Uterine smooth muscle cell (primary cell): ENCODE measurements at places on chromosomes 11 and 22. TPM values are rescaled to one million over a fixed set of nuclear protein-coding genes. Genes with fewer than 3 reads are reported as not detected.

AHNAK gene
- total RNA-seq: 598 and 812 TPM in 2 replicates

SPTBN2 gene
- 4.4 and 5.6 TPM in 2 replicates for total RNA-seq

CFAP68 gene
- total RNA-seq: 7.0 and 9.0 TPM in 2 replicates

CNTN5 gene
- total RNA-seq: not detected in 2 replicates

LRRC10B gene
- 0.22 TPM in 1 of 2 replicates, not detected in the other for total RNA-seq

NLRP6 gene
- not detected in 2 replicates for total RNA-seq

OR8K5 gene
- total RNA-seq: not detected in 2 replicates

PIWIL4 gene
- total RNA-seq: 1.4 and 1.7 TPM in 2 replicates

GLB1L2 gene
- 0.37 and 0.44 TPM in 2 replicates for total RNA-seq

MRGPRD gene
- not detected in 2 replicates for total RNA-seq

GRAMD4 gene
- 47.9 and 59.5 TPM in 2 replicates for total RNA-seq

MED19 gene
- total RNA-seq: 13.5 and 14.8 TPM in 2 replicates

MUC5AC gene
- under 0.01 TPM in 1 of 2 replicates, not detected in the other for total RNA-seq

CSNK2A3 gene
- 1.1 and 2.2 TPM in 2 replicates for total RNA-seq

INPP5J gene
- total RNA-seq: 0.11 and 0.12 TPM in 2 replicates

CHEK2 gene
- 20.6 and 30.1 TPM in 2 replicates for total RNA-seq

CRYBA4 gene
- not detected in 2 replicates for total RNA-seq

YIF1A gene
- 185 and 214 TPM in 2 replicates for total RNA-seq

TPBGL gene
- 0.11 TPM in 1 of 2 replicates, not detected in the other for total RNA-seq

SPCS2 gene
- total RNA-seq: 23.1 and 48.4 TPM in 2 replicates

NOL12 gene
- 31.1 and 42.5 TPM in 2 replicates for total RNA-seq

PLAAT5 gene
- total RNA-seq: not detected in 2 replicates

BDNF gene
- 1.8 and 3.7 TPM in 2 replicates for total RNA-seq

DUSP8 gene
- total RNA-seq: 0.44 and 0.50 TPM in 2 replicates

TYR gene
- not detected in 2 replicates for total RNA-seq

ZBTB16 gene
- under 0.01 TPM in 1 of 2 replicates, not detected in the other for total RNA-seq

YDJC gene
- 15.3 and 22.0 TPM in 2 replicates for total RNA-seq

OR8D1 gene
- under 0.01 TPM in 1 of 2 replicates, not detected in the other for total RNA-seq

MB gene
- total RNA-seq: not detected in 2 replicates

OR51S1 gene
- not detected in 2 replicates for total RNA-seq

BACE1-AS gene
- total RNA-seq: 2.0 and 3.2 TPM in 2 replicates

NPTXR gene
- total RNA-seq: 2.0 and 4.6 TPM in 2 replicates

RHOD gene
- 4.6 and 14.7 TPM in 2 replicates for total RNA-seq

NAV2 gene
- total RNA-seq: 19.9 and 26.6 TPM in 2 replicates

SART1 gene
- total RNA-seq: 66.6 and 68.2 TPM in 2 replicates

SCGB2A2 gene
- total RNA-seq: not detected in 2 replicates

CELSR1 gene
- 1.9 and 5.4 TPM in 2 replicates for total RNA-seq

OVOL1 gene
- total RNA-seq: not detected in 2 replicates

ENTHD1 gene
- not detected in 2 replicates for total RNA-seq

NXPE4 gene
- total RNA-seq: not detected in 2 replicates

OR5P2 gene
- not detected in 2 replicates for total RNA-seq

CLTCL1 gene
- 9.5 and 12.2 TPM in 2 replicates for total RNA-seq

YPEL4 gene
- total RNA-seq: 0.66 and 1.6 TPM in 2 replicates

NUCB2 gene
- 135 and 208 TPM in 2 replicates for total RNA-seq

CHADL gene
- total RNA-seq: 0.33 and 1.4 TPM in 2 replicates

SMTNL1 gene
- not detected in 2 replicates for total RNA-seq

F2 gene
- 0.12 TPM in 1 of 2 replicates, not detected in the other for total RNA-seq

SLC37A4 gene
- 13.7 and 14.7 TPM in 2 replicates for total RNA-seq

OR56A1 gene
- not detected in 2 replicates for total RNA-seq

CAPN1 gene
- 88.1 and 117 TPM in 2 replicates for total RNA-seq

SLC22A9 gene
- total RNA-seq: not detected in 2 replicates

MRGPRF gene
- total RNA-seq: 33.6 and 44.1 TPM in 2 replicates
